ENCODE measurements at places on chromosomes 3 and 15. TPM values are rescaled to one million over a fixed set of nuclear protein-coding genes. Genes with fewer than 3 reads are reported as not detected.

PLA2G4D gene
- total RNA-seq = not detected

PPP1R14D gene
- not detected for total RNA-seq

FANCD2OS gene
- total RNA-seq = not detected

TGM4 gene
- not detected for total RNA-seq

DUOXA2 gene
- not detected for total RNA-seq

CA12 gene
- not detected for total RNA-seq

CCR3 gene
- total RNA-seq = 0.23 TPM

DLEC1 gene
- 8.6 TPM for total RNA-seq

GNAT1 gene
- total RNA-seq = 0.10 TPM

SERF2 gene
- 465 TPM for total RNA-seq

MOBP gene
- not detected for total RNA-seq

ROBO2 gene
- total RNA-seq = not detected

PRR20G gene
- not detected for total RNA-seq

CADPS gene
- total RNA-seq = not detected

PXYLP1 gene
- total RNA-seq = 6.1 TPM

PRICKLE2 gene
- 0.37 TPM for total RNA-seq

DNA sequence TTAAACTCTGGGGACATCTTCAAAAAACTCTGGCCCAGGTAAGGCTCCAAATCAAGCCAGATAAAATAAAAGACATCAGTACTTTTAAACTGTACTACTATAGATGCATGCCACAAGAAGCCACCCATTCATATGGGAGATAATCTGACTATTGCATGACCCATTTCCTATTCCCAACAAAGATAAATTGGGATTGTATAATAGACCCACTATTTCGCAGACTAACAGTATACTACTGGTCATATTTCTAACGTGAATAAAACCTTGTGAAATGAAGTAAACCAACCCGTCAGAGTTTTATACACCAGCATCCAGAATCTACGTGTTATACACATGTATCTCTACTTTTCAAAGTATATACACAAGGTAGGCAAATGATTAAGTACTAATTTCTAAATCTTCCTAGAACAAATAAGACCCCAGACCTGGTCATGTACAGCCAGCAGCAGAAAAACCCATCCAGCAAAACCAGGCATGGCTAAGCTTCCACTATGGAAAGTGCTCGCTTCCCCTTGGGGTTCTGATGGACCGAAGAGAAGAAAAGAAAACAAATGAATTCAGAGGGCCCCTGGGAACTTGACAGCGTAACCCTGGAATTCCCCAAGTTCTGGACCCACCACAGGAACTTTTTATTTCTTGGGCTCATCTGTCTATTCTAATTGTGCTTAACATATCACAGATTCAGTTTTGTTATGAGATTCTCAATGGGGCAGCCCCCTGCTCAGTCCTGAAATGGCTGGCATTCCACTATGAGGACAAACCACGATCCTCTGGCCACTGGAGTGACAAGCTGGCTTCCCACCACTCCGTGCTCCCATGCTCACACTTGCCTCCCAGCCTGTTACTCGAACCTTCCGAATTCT is 69.1 kb downstream of the MB21D2 start:
- no peak for DNase-seq

GRCh38 chr3:177813322-177813721 is 616.0 kb upstream of the TBL1XR1 start:
- no peak for DNase-seq

- DNase-seq = no peak
These were observed 87.6 kb upstream of the MYZAP start for GRCh38 chr15:57503911-57504598.

DNA sequence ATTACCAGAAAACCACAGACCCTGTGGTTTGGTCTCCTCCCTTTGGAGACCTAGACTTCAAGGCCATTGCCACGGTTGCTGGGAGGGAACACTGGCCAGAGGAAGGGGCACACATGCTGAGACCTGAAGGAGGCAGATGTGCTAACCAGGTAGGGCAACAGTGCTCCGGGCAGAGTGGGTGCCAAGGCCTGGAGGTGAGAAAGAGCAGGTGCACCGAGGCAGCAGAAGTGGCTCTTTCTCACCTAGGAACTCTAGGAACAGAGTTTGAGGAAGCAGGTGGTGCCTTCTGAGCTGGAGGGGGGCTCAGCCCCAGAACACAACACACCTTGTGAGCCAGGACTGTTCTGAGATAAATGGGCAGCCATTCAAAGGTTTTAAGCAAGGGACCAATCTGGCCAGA is 106.1 kb downstream of the MEGF11 start:
- no peak for DNase-seq

DNA sequence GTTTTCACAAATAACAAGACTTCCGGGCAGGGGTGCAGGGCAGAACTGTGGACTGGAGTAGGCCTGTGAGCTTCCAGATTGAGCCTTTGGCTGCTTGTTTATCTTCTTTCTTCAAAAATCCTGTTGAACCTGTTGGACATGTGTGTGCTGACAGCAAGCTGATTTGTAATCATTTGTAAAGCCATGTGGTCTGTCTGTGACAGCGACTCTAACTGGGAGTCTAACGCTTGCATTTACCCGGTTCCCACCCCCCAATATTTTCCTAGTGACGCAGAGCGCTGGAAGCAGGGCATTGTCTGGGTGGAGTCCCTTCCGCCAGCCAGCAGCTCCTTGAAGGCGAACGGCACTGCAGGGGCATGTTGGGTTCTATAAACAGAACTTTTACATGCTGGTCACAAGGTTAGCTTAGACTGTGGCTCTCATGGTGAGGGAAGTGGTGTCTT is 85.7 kb upstream of the MYZAP start:
- no peak for DNase-seq

GRCh38 chr15:40501487-40501886 is 30.7 kb downstream of the CHST14 start:
- DNase-seq = no peak

GRCh38 chr3:151765685-151766084 is 32.0 kb downstream of the AADACL2 start:
- DNase-seq = no peak

DNA sequence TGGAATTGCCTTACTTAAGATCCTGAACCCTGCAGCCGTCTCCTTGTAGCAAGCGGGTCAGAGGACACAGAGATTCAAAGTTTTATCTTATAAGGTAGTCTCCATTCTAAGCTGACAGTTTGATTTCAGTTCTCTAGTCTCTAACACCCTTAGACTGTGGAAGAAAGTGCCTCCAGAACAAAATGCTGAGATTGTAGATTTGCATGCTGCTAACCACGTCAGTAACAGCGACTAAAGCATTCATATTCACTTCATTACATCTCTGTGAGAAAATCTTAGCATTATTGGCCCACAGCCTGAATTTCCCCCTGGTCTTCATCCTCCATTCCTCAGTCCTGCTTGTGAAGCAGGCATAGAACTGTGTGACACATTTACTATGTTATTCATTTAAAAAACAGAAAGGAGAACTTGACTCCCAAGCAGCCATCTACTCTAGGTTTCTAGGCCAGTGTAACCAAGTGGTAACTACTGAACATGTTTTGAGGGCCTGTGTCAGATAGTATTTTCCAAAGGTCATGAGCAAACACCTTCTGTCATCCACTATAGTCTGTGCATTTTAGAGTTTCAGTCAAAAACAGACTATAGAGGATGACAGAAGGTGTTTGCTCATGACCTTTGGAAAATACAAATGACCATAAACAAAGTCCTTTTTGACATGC is 27.4 kb downstream of the ARIH2 start:
- DNase-seq = no peak

GRCh38 chr3:179961703-179962078 is 75.0 kb downstream of the PEX5L start:
- no peak for DNase-seq

DNA sequence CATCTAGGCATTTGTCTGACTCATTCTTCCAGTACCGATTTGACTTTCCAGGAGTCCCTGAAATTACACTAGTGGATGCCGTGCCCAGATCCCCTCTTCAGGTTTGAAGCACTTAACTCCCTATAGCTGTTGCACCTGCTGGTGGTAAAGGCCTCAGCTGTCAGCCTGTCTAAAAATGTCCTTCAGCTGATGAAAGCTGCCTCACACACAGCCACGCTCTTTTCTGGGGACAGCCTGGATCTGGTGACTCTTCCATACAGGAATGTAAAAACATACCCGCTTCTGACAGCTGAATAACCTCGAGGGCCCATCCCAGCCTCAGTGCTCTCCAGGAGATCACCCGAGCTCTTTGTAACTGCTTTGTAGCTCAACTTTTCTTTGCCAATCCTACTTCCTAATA is 534.1 kb upstream of the GRM7 start:
- DNase-seq = no peak

- DNase-seq = no peak
These were observed 180.7 kb upstream of the PDZRN3 start for GRCh38 chr3:73805435-73805834.

GRCh38 chr3:181239441-181239840 is 249.9 kb upstream of the DNAJC19 start:
- DNase-seq = no peak

- DNase-seq = no peak
These were observed 27.3 kb downstream of the MEF2A start for GRCh38 chr15:99593070-99593469.

GRCh38 chr15:91912336-91912735 is 58.8 kb downstream of the SLCO3A1 start:
- no peak for DNase-seq

- DNase-seq = no peak
These were observed 33.7 kb downstream of the SLC2A2 start for GRCh38 chr3:170992854-170993253.

DNA sequence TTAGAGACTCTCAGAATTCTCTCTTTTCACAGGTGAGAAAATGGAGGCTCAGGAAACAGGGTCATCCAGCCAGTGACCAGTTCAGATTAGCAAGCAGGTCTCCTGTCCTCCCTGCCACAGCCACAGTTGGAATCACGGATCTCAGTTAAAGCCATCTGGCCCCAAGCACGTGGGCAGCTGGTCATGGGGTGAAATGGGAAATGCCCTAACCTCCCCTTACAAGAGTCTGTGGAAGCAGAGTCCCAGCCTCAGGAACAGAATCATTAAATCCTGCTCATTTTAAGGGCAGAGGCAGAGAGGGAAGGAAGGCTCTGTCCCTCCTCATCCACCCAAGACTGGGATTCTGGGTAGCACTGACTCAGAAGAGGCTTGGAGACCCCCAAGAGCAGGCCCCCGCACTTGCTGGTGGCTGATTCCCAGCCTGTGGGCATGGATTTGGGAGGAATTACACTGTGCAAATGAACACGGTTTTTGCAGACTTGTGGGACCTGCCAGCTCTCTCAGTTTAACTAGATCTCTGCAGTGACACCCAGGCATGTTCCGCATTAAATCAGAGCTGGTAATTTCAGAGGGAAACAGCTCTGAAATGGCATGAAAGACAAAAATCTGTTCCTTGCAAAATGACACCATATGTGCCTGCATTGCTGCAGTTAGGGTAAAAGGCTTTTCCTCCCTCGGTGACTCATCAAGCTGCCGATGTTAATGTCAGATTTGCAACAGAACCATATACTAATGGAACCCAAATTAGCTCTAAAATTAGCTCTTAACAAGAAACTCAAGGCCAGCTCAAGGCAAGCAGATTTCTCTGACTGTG is 89.0 kb downstream of the BDH1 start:
- DNase-seq = no peak

GRCh38 chr15:50028326-50028725 is 90.7 kb downstream of the ATP8B4 start:
- no peak for DNase-seq

GRCh38 chr3:114456742-114457141 is 162.9 kb downstream of the TIGIT start:
- no peak for DNase-seq

DNA sequence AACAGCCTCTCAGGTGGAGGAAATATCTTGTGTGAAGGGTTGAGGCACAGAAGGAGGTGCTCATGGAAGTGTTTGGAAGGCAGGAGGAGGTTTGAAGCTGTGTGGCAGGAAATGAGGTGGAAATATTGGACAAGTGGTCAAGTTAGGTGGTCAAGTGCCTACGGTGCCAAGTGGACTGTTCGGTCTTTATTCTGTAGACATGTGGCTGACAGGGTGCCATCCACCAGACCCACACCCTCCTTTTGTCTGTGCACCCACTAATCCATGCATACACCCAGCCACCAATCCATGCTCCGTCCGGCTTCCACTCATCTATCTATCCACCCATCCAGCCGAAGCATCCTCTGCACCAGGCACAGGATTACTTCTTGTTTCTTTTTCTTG is 2.2 kb downstream of the SLC6A20 start:
- no peak for DNase-seq

DNA sequence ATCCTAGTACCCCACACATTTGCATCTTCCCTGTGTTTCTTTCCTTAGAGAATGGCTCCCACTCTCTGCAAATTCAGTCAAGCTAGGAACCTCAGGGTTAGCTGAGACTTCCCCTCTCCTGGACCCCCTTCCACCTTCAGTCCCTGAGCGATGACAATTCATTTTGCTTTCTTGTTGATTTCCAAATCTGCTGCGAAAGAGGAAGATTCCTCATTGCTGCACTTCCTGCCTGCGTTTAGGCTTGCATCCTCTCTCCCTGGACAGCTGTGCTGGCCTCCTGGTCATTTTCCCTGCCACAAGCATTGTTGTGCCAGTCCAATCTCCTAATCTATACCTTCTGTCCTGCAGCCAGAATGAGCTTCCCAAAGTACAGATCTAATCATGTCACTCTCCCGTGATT is 12.3 kb upstream of the DGKG start:
- no peak for DNase-seq

DNA sequence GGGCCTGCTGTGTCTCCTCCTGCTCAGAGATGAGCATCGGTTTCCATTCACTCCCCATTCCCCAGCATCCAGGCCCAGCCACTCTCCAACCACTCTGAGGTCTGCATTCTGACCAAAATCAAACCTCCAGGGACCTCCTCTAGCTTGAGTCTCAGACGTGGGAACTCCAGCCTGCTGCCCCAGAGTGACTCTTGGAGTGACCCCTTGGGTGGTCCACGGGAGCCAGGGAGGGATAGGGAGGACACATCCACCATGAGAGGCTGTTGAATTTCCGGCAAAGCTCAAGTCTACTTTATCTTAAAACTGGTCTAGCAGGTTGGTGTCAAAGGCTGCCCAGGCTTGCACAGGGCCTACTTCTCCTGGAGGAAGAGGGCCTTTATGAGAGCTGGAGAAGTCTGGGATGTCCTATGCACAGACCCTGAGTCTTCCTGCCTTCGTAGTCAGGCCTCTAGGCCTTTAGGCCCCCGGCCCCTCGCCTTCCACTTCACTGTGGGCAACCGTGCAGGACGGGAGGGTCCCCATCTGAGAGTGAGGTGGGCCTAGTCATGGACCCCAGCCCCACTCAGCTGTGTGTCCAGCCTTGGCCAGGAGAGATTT is 8.9 kb downstream of the CISH start:
- no peak for DNase-seq

DNA sequence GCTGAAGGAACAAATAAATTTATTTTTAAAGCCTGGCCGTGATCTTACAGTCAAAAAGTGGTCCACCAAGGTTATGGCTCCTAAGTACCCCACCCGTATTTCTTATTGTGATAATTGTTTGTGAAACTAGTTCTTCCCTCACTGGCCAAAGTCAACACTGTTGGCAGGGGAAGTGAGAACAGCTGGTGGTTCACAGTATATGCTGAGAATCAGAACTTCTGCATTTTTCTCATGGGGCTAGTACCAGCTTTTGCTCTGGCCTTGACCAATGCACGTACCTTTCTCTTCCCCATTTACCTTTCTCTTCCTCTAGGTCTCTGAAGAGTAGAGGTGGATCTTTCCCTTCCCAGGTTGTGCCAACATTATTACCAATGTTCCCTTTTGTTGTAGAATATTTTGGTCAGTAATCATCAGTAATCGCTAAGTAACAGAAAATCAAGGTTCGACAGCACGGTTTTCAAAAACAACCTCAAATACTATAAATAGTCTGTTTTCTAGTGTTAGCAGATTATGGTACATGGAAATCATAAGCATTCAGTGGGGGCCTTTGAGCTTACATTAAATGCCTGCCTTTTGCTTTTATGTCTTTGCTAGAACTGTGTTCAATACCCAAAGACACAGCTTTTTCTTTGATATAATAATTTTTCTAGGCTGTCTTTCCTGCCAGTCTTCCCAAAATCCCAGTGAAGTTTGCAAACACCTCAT is 268.0 kb downstream of the LPP start:
- DNase-seq = no peak

Measured in T-helper 17 cell (primary cell).